ENCODE measurements at places on chromosomes 13 and 19.

DNA sequence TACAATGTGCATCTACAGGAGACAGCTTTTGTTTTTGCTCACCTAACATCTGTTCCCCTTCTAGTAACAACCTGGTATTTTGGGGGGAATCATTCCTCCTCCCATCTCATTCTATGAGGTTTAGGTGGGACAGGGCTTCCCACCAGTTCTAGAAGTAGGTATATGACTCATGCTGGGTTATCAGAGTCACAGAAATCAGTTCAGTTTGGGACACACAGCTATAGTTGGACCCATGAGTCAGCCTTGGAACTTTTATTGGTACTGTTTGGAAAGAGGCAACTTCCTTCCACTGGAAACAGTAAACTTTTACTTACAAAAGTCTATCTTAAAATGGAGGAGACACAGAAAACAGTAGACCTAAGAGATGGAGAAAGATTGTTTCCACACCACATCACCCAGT lies 185.5 kb downstream of the DNAJC3 start:
- no peak for DNase-seq

GRCh38 chr19:29502581-29502850 lies 23.3 kb upstream of the VSTM2B start:
- no peak for DNase-seq

GRCh38 chr19:33640773-33641172 lies 19.0 kb downstream of the CHST8 start:
- no peak for DNase-seq

GRCh38 chr13:33610438-33611120 lies 207.4 kb upstream of the RFC3 start:
- DNase-seq, result peak; percentile 37

GRCh38 chr19:5450482-5451126 lies 4.6 kb upstream of the ZNRF4 start:
- no peak for DNase-seq

- DNase-seq, result no peak
Observed at GRCh38 chr19:41441321-41441945, 1.5 kb upstream of the ERICH4 start.

DNA sequence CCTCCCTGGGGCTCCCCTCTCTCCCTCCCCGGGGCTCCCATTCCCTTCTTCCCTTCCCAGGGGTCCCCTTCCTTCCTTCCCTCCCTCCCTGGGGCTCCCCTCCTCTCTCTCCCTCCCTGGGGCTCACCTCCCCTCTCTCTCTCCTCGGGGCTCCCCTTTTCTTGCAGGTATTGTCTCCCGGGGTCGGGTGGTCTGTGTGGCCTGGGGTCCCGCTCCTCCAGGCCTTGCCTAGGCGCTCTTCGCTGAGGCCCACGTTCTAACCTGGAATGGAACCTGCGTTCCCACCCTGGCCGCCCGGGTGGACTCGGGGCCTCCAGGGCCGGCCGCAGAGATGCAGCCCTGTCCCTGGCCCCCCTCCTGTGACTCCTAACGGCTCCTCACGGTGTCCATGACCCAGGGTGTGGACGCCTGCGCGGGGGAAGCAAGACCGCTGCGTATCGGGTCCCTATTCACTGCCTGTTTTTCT lies 940 bp upstream of the DCUN1D2 start:
- no peak for DNase-seq

DNA sequence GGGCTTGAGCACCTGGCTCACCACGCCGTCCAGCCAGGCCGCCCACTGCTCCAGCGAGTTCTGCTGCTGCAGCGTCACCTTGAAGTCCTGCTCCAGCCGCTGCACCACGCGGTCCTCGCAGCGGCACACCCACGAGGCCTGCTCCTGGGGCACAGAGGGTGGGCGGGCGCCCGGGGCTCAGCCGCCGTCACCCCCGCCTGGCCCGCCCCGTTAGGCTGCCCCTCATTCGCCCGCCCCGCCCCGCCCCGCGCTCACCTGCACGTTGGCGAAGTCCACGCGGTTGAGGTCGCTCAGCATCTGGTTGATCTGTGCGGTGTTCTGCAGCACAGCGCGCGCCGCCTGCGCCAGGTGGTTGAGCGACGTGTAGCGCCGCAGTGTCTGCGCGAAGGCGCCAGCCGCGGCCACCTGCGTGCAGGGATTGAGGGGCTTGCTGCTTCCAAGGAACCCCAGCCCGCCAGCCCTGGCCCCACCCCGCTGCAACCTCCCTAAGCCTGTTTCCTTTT lies 11.3 kb downstream of the DCAF15 start:
- DNase-seq, result no peak

DNA sequence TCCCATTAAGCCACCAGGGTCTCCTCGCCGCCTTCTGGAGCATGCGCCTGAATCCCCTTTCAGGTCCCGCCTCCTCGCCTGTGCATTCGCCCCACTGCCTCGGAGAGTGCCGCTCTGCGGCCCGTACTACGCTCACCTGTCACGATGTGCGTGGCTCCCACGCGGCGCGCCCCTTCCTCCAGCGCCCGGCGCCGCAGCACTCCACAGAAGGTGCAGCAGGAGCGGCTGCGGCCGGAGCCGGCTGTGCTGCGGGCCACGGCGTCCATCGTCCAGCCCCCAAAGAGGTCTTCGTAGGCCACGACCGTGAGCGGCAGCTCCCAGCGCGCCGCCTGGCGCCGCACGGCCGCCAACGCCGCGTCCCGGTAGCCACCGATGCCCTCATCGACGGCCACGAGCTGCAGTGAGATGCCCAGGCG lies 4.3 kb downstream of the CTU1 start:
- DNase-seq, result no peak

- DNase-seq, result no peak
Observed at GRCh38 chr13:20953245-20953931, 50.8 kb upstream of the XPO4 start.

DNA sequence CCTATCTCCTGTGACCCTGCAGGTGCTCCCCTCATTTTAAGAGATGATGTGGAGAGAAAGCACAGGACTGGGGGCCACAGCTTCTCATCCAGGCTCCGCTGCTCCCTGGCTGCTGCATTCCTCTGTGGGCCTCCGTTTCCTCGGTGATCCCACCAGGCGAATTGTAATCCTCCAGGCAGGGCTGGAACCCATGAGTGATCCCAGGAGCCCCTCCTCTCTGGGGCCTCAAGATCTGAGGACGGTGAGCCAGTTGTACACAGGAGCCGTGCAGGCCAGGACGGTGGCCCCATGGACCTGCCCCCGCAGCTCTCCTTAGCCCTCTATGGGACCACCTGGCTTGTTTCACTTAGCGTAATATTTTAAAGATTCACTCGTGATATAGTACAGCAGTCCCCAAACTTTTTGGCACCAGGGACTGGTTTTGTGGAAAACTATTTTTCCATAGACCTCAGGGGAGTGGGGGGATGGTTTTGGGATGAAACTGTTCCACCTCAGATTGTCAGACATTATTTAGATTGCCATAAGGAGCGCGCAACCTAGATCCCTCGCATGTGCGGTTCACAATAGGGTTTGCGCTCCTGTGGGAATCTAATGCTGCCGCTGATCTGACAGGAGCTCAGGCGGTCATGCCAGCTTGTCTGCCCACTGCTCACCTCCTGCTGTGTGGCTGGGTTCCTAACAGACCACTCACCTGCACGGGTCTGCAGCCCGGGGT lies 5.6 kb downstream of the FFAR3 start:
- no peak for DNase-seq

- DNase-seq, result no peak
Observed at GRCh38 chr19:48770266-48770665, 14.9 kb downstream of the FGF21 start.

- no peak for DNase-seq
Observed at GRCh38 chr13:41213316-41213715, 18.9 kb upstream of the KBTBD7 start.

DNA sequence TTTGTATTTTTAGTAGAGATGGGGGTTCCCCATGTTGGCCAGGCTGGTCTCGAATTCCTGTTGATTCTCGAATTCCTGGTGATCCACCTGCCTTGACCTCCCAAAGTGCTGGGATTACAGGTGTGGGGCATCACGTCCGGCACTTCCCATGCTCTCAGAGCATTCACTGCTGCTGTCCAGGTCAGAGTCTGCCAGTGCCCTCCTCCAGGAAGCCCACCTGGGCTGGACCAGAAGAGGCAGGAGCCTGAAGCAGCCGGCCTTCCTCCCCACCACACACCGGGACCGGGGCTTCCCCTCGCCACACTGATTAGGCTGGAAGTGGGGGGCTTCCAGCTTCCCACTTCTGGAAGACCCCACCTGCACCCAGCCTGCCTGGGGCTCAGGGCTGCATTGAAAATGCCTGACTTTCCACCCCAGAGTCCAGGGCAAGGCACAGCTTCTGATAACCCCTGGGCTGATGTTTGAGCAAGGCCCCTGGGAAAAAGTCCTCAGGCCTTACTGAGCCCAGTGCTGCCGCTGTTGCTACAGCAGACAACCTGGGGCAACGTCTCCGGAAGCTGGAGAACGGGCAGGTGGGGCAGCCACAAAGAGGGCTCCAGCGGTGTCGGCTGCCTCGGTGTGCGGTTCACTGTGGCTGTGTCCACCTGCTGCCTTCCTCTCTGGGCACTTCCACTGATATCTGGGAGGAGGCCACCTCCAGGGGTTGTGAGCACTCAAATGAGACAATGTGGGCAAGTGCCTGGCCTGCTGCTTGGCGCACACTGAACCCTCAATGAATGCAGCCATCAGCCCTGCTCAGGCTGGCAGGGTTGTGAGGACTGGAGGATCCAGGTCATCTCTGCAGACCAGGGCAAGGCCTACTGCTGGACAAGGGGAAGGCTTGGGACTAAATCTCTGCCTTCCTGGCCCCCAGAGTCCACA lies 22.6 kb downstream of the CEBPA start:
- no peak for DNase-seq

DNA sequence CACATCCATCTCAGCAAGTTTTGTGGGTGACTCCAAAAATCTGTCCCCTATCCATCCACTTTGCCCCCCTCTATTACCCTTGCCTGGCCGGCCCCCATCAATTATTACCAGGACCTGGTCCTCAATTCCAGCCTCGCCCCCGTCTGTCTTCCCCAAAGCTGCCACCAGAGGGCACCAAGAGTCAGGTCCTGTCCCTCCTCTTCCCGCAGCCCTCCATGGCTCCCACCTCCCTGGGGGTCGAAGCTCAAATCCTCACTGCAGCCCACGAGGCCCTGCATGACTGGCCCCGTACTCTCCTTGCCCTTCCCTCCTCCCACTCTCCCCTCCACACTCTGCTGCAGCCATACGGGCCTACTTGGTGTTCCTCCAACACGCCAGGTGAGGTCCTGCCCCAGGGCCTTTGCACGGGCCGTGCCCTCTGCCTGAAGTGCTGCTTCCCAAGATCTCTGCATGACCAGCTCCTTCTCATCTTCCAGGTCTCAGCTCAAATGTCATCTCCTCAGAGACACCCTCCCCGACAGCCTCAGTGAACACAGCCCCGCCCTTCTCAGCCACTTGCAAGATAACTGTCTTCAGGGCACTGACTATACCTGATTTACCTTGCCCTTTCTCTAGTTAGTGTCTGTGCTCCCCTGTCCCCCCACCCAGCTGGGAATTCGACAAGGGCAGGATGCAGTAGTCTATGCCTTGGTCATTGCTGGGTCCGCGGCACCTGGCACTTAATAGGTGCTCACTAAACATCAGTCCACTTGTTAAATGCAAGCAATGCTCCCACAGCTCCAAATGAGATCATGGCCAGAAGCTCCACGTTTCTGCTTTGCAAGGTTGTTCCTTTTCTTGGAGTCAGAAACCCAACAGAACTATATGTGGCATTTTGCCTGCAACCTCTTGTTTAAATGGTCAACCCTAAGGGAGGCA lies 16.8 kb upstream of the SEMA6B start:
- DNase-seq, result peak; percentile 36

- no peak for DNase-seq
Observed at GRCh38 chr19:34316247-34316646, 48.7 kb upstream of the GPI start.

DNA sequence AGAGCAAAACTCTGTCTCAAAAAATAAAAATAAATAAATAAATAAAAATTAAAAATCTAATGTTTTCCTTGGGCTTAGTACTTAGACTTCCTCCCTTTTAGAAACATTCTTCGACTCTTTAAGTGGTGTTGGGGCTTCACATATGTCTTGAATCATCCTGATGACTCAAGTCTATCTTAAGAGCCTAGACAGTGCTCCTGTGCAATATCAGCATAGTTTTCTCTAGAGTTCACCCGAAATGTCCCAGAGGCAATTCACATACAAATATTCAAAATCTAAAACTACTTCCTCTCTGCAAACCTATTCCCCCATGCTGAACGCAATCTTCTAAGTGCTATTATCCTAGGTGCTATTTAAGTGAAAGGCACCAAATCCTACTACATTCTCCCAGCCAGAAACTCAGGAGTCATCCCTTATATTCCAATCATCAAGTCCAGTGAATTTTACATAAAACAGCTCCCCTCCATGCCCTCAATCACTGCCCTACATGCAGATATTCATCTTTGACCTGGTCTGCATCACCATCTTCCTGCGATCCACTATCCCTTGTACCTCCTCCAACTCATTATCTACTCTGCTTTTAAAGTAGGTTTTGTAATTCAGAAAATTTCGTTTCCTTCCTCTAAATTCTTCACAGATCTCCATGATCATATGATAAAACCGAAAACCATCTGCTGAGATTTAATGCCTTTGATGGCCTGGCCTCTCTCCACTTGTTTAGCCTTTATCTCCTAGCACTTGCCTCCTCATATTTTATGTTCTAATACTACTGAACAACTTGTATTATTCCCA lies 102.7 kb downstream of the ELF1 start:
- no peak for DNase-seq

DNA sequence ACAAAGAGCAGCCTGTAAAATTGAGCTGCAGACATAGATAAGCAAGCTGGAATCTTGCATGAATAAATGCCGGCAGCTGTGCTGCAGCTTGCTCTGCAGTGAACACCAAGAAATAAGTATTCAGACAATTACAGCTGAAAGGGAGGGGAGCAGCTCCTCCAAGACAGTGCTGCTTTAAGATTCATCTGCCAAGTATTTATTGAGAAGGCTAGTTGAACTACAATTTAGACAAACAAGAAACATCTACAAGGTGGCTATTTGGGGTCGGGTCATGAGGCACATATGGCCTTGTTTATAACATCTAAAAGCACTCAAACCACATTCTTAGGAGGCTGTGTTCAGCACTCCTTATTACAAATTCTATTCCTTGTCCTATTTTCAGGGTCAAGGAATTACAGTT lies 34.9 kb downstream of the ZNF726 start:
- no peak for DNase-seq

GRCh38 chr13:29907670-29908069 lies 57.3 kb upstream of the UBL3 start:
- DNase-seq, result no peak

- peak; percentile 49 for DNase-seq
Observed at GRCh38 chr13:30576528-30576927, 41.2 kb upstream of the USPL1 start.

DNA sequence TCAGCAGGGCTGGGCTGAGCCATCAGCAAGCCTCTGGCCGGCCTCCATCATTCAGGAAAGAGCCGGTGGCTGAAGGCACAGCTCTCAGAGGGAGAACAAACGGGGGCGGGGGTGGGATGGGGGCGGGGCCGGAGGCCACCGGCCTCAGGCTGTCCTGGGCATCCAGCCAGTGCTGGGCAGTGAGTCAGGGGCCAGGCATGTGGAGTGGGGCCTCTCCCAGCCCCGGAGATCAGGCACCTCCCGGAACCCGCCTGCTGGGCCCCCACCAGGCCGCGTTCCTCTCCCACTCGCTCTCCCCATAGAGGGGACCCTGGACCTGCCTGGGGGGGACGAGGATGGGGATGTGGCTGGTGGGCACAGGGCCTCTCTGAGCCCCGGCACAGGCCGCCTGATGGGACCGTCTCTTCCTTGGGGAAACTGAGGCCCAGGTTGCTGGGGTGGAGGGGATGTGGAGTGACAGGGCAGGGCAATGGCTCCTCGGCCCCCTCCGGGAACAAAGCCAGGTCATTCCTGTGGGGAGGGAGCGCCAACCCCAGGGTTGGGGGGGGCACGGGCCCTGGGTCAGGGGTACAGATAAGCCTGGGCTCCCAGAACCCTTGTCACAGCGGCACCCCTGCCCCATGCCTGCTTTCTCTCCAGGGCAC lies 12.9 kb downstream of the SPC24 start:
- DNase-seq, result no peak

GRCh38 chr19:36409841-36410240 lies 8.6 kb downstream of the ZFP82 start:
- DNase-seq, result no peak
